Caki2 (cell line): ENCODE measurements at places on chromosomes 3 and 15. TPM values are rescaled to one million over a fixed set of nuclear protein-coding genes. Genes with fewer than 3 reads are reported as not detected.

MITF gene
- total RNA-seq, result 26.3 and 32.1 TPM in 2 replicates

MAP2K1 gene
- 10.0 and 21.2 TPM in 2 replicates for total RNA-seq

TF gene
- total RNA-seq, result not detected in 2 replicates

- DNase-seq, result peak; percentile 86
These were observed 87.7 kb downstream of the ATP10A start for GRCh38 chr15:25775317-25775912.

GRCh38 chr3:52327486-52328290, 11.6 kb downstream of the DNAH1 start:
- no peak for DNase-seq

GRCh38 chr15:52318729-52319500, 23.3 kb upstream of the MYO5C start:
- DNase-seq, result no peak

DNA sequence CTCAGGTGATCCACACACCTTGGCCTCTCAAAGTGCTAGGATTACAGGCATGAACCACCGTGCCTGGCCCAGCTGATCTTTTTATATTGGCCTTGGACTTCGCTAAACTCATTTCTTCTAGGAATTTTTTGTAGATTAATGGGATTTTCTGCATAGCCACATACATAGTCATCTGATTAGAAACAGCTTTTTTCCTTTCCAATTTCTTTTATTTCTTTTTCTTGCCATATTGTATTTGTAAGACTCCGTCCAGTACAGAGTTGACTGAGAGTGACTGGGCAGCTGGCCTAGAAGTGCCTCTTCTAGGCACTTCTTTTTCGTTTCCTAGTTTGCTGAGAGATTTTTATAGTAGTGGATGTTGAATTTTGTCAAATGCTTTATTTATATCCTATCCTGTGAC, 37.4 kb downstream of the ARIH1 start:
- no peak for DNase-seq

- no peak for DNase-seq
These were observed 328.8 kb upstream of the THBS1 start for GRCh38 chr15:39252134-39252470.
